ENCODE measurements at places on chromosomes 5 and 9.

GRCh38 chr5:1409381-1410110 lies 35.7 kb downstream of the SLC6A3 start:
- no peak for DNase-seq

GRCh38 chr5:103590221-103590620 lies 27.6 kb upstream of the NUDT12 start:
- no peak for DNase-seq

GRCh38 chr9:111622626-111623025 lies 8.5 kb upstream of the DNAJC25 start:
- no peak for DNase-seq

DNA sequence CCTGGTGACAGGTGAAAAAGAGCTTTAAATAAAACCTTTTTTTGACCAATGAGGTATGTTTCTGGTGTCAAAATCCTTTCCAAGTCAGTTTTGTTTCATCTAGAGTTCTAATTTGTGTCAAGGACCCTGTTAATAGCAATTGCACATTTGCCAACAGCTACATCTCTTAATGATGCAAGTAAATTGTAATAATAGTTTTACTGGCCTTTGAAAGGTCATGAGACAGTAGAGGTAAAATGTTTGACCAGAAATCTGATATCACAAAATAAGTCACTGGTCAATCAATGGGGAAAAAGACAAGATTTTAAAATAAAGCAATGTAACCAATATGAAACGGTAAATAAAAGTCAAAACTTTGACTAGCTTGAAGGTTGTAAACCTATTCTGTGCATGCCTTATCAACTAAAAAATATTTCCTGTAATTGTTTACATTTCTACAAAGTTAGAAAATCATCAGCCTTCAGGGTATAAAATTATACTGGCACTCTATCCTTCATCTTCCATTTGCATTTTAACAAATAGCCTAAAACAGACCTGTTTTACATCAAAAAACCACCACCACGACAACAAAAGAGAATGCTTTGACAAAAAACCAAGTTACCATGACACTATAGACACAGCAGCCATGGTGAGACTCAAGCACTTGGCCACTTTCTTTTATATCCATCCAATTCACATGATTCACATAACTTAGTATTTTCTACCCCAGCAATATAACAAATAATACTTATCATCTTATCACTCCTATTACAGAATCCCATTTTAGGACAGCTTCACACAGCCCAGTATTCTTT lies 3.0 kb downstream of the NADK2 start:
- no peak for DNase-seq

DNA sequence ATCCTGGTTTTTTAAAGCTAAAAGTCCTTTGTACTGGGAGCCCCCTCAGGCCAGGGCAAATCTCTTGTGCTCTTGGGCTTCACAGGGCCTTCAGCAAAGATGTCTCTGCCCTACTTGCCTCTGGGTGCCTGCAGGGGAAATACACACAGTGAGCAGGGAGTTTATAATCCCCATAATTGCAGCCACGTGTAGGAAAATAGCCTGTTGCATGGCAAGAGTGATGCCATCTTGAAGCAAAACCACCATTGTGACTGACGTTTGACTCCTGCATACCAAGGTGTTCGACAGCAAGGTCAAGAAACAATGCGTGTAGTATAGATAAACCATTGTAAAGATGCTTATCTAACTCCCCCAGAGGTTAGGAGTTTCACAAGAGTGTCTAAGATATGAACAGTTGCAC lies 11.4 kb upstream of the IL3 start:
- no peak for DNase-seq

DNA sequence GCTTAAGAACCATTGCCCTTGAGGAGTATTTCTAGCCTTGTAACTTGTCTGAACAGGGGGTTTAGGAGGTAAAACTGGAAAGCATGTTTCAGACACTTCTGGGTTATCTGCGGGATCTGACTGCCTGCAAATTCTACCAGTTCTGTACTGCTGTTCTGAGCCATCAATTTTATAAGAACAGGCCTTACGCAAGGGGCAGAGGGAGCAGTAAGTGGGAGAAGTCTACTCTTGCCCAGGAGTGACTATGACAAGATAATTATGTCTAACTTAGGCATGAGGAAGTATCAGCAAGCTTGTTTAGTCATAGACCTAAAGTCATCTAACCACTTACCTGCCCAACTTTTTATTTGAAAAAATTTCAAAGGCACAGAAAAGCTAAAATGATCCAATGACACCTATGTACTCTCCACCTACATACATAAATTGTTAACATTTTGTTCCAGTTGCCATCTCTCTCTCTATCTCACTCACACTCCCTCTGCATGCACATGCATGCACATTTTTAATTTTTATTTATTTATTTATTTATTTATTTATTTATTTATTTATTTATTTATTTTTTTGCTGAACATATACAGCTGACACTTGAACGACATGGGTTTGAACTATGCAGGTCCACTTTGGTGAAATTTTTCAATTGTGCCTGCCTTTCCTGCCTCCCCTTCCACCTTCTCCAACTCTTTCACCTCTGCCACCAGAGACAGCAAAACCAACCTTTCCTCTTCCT lies 18.4 kb upstream of the DEPDC1B start:
- DNase-seq: no peak
